ENCODE measurements at places on chromosomes 5 and 9. TPM values are rescaled to one million over a fixed set of nuclear protein-coding genes. Genes with fewer than 3 reads are reported as not detected.

DNA sequence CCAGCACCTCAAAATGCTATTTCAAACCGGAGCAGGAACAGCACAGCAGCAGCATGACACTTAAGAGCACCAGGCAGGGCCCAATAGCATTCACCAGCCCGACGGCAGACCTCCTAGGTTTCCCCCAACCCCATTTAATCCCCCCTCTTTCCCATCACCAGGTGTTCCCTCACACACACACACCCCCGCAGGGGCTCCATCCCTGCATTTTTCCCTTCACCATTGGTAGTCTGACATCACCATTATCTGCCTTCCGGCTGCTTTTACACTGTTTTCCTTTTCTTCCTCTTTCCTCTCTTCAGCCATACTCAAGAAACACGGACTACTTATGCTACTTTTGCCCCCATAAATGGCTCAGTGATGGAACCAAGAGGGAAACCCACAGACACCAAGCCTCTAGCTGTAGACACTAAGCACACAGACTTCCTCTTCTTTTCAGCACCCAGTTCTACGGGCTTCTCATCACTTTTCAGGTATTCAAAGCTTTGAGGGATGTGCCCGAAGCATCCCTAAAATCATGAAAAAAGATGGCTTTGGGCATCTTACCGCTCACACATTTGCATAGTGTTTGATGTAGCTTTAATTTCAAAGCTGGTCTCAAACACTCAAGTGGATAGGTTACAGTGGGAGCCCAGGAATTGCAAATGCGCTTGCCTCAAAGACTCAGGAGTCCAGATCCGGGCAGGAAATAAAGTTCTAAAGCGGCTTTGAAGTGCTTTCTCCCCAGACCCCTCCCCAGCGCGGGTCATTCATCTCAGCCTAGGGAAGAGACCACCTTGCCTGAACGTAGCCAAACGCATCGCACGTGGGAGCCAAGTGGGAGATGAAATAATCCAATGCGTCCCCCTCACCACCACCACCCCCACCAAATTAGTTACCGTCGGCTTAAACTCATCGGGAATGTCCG, 141.5 kb downstream of the TSSK1B start:
- no peak for DNase-seq

DNA sequence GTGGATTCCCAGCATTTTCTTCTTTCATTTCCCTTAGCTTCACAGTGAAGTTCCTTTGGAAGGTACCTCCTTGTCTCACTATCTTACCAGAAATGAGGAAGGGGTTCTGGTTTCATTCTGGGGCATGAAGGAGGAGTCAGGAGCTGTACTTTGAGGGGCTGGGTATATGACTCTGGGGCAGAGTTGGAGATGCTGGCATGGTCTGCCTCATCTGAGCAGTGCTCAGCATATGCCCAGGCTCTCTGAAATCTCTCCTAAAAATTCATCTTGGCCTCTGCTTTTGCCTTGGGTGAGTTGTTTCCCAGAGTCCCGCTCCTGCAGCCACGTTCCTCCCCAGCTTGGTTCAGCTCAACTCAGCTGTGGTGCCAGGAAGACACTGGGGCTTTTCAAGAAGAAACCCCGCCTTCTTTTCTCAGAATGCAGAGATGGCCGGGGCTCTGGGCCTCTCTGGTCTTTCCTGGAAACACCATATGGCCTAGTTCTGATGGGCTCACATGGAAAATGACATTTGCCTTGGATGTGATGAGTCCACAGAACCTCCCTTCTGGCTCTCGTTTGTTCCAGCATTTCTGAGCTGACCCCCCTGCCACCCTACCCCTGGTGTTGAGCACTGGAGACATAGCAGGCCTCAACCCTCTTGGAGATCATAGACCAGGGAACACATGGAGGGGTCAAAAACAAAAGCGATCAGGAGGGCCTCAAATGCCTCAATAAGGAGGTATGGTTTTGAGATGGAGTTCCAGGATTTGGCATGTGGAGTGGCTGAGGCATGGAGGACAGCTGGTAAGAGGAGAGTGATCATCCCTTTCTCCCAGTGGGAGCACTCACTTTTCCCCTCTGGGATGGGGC, 12.0 kb upstream of the TGFBR1 start:
- no peak for DNase-seq

DNA sequence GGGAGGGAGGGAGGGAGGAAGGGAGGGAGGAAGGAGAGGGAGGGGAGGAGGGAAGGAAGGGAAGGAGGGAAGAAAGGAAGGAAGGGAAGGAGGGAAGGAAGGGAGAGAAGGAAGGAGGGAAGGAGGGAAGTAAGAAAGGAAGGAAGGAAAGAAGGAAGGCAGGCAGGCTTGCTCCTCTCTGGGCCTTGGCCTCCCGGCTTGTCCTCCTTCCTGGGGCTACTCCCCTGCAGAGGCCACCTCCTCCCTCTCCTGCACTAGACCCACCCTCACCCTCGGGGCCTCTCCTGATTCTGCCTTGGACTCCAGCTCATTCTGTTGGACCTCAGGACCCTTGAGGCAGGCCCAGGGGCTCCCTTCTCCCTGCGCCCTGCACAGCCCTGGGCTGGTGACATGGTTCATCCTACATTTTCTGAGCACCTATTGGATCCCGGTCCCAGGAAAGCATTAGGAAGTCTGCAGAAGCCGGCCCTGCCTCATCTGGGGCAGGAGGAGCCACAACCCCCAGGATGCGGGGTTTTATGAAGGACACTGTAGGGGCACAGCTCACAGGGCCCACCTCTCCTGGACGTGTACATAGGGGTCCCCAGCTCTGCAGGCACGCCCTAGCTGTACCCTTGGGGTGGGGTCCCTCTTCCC, 23.0 kb downstream of the LHX3 start:
- DNase-seq: no peak

- DNase-seq: no peak
Measured at GRCh38 chr5:23755906-23756305, 248.5 kb downstream of the PRDM9 start.

DNA sequence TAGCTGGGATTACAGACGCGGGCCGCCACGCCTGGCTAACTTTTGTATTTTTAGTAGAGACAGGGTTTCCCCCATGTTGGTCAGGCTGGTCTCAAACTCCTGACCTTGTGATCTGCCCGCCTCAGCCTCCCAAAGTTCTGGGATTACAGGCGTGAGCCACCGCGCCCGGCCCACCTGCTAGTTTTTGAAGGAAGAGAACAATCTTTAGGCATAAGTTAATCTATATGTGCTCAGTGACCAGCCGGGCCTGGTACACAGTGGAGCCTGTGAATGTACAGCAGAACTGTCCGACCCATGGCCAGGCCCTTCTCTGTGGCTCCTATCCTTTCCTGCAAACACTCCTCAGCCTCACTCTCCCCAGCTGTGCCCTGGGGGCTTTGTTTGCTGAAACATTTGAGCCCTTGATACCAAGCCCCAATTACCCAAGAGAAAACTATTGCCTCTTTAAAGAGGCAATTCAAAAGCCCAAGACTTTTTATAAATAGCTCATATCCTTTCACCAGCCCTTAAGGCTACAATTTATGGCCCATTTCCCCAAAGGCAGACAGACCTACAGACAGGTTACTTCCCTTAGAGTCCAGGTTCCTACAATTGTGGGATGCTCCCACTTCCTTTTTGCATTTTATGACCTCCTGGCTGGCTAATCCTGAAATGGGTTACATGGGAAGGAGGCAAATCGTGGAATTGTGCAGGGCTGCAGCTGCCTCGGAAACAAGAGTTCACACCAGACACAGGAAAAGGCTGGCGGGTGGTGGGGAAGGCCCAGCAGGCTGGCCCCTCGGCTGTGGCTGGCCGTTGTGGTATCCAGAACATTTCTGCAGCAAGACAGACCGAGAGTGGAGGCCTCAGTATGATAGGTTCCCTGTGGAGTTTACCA, 37.5 kb downstream of the SPRY4 start:
- DNase-seq: no peak

DNA sequence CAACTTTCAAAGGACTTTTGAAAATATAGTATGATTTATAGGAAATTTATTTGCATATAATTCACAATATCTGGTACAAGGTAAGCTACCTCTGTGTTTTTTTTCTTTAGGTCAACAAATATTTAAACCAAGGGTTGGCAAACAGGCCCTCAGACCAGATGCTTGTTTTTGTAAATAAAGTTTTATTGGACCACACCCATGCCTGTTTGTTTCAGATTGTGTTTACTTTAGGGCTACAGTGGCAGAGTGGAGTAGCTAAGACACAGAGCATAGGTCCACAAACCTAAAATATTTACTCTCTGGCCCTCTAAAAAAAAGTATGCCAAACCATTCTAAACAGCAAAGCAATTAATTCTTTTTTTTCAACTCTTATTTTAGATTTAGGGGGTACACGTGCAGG, 119.7 kb upstream of the CCDC152 start:
- DNase-seq: no peak

DNA sequence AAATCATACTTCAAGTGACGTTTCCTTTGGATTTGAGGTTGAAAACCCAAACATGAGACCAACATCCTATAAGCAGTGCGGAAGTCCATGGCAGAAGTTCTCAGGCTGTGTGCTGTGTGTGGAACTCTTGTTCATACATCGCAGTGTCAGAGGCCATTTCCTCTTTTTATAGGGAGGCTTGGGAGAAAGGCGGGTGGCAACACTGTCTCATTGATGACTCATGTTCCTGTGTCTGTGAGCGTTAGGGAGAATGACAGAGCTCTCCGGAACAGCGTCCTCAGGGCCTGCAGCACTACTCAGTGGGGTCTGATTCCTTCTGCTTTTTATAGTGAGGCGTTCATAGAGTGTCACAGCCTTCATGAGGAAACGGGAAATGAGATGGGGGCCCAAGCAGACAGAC, 98.8 kb upstream of the BASP1 start:
- peak; percentile 91 for DNase-seq

GRCh38 chr5:144177548-144177947, 6.9 kb downstream of the KCTD16 start:
- DNase-seq: no peak

DNA sequence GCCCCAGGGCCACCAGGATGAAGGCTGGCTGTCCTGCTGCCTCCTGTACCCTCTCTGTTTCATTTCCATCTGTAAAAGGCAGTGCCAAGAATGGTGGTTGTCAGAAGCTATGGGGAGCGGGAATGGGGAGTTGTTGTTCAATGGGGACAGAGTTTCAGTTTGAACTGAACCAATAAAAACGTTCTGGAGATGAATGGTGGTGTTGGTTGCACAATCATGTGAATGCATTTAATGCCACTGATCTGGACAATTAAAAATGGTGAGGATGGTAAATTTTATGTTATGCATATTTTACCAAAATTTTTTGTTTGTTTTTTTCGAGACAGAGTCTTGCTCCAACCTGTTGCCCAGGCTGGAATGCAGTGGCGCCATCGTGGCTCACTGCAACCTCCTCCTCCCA, 58.1 kb downstream of the PTPDC1 start:
- DNase-seq: no peak

DNA sequence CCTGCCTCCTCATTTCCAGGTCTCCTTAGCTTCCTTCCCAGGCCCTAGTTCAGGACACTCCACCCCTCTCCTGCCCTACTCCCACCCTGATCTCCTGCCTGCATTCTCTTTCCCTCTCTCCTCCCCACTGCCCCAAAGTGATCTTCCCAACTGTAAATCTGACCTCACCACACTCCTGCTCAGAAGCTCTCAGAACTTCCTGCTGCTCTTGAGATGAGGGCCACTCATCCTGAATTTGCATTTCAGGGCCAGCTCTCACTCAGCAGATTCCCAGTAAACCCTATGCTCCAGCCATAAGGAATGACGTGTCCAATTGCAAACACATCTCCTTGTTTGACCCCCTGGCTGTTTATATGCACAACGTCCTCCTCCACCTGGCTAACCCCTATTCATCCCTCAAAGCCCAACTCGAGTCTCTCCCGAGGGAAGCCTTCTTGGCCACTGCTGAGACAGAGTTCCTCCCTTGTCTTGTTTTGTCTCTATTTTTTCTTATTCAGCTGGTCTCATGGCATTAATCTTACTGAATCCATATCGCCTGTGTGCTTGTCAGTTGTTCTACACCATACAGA, 95.0 kb downstream of the NSG2 start:
- DNase-seq: no peak

- no peak for DNase-seq
Measured at GRCh38 chr9:89515416-89515815, 17.5 kb upstream of the SEMA4D start.

GRCh38 chr9:120850315-120850714, 7.6 kb upstream of the PSMD5 start:
- DNase-seq: no peak

DNA sequence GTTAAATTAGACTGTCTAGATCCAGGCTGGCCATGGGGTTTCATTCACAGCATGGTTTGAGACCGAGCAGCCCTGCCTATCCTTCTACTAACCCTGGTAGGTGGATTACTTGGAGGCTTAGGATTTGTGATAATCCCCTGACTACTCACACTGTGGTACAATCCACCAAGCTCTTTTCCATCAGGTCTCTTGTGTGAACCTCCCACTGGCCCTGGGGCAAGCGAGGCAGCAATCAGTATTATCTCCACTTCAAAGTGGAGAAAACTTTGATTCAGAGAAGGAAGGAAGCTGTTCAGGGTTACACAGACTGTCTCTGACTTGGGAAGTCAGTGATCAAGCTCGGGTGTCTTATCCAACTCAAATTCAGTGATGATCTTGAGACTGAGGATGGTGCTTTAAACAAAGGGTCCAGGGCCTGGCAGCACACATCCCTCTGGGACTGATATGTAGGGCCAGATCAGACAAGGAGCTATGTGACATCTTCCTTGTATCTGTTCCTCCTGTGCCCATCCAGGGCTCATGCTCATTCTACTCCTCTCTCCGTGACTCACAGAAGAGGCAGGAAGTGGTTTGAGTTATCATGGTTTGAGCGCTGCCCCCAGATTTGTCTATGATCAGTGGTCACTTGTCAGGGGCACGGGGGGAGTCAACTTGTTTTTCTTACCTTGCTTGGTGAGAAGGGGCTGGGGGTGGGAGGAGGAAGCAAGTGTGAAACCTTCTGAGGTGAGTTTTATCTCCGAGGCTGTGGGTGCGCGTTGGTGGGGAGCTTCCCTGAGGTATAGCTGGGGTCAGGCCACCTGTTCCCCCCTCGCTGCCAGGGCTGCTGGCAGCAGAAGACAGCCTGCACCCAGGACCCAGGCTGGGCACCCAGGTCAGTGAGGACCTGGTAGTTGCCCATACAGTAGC, 48.6 kb downstream of the RGS3 start:
- DNase-seq: peak; percentile 47

GRCh38 chr9:134395737-134396257, 69.5 kb downstream of the RXRA start:
- DNase-seq: no peak

DNA sequence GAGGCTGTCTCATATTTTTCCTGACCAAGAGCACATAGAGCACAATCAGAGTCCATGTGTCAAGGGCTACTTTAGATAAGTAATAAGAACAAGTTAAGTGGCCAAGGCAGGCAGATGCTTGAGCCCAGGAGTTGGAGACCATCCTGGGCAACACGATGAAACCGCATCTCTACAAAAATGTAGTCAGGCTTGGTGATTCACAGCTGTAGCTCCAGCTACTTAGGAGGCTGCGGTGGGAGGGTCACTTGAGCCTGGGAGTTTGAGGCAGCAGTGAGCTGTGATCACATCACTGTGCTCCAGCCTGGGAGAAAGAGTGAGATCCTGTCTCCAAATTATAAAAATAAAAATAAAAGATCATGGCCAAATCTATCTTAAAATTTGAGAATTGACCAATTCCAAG, 767.9 kb upstream of the CTNND2 start:
- DNase-seq: no peak

GRCh38 chr5:150762211-150762610, 3.4 kb upstream of the DCTN4 start:
- no peak for DNase-seq

Gene ANKRD31
- not detected for total RNA-seq

Gene GPR151
- not detected for total RNA-seq

Gene ZNF483
- total RNA-seq: 1.0 TPM

Gene PKD2L2
- total RNA-seq: not detected

Gene UGT3A1
- total RNA-seq: not detected

Gene CBY3
- total RNA-seq: not detected

Gene OR1Q1
- not detected for total RNA-seq

Gene LEAP2
- total RNA-seq: 0.77 TPM

Gene LCN15
- total RNA-seq: not detected

Gene MORN5
- total RNA-seq: not detected

Gene ARID3C
- total RNA-seq: 0.45 TPM
